Stimulated activated CD4-positive, alpha-beta T cell treated with anti-CD3 and anti-CD28 coated beads, Interleukin-1b, Interleukin-23, amount 100 ng/mL, for 24 hours (primary cell): ENCODE measurements at places on chromosomes 11 and 22.
A peak's percentile ranks its signal among the peaks of the same experiment; 100 is the strongest.

GRCh38 chr11:124897674-124898262 lies at the start of gene ROBO4:
ROBO4 (minus strand) TSS chr11:124897865; CDS start chr11:124897795, 70 bp downstream.
- DNase-seq = no peak

DNA sequence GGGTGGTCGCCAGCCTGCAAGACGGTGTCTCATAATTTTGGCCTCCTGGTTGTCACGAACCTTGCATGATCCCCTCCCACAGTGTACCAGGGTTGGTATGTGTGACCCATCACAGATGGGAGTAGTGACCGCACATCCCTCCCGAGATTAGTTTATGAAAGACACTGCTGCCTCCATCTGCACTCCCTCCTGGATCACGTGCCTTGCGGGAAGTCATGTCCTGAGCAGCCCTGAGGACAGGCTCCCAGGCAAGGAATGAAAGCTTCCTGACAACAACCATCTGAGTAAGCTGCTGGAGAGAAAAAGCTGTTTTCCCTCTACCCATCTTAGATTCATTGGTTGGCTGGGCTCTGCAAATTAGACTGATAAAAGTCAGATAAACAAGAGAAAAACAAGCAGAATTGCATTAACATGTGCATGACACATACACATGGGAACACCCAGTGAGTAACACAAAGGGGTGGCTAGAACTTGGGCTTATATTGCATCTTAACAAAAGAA lies 14.4 kb upstream of the PAMR1 start:
- DNase-seq = no peak

GRCh38 chr11:71284525-71285092 lies 32.2 kb upstream of the SHANK2 start:
- no peak for DNase-seq

DNA sequence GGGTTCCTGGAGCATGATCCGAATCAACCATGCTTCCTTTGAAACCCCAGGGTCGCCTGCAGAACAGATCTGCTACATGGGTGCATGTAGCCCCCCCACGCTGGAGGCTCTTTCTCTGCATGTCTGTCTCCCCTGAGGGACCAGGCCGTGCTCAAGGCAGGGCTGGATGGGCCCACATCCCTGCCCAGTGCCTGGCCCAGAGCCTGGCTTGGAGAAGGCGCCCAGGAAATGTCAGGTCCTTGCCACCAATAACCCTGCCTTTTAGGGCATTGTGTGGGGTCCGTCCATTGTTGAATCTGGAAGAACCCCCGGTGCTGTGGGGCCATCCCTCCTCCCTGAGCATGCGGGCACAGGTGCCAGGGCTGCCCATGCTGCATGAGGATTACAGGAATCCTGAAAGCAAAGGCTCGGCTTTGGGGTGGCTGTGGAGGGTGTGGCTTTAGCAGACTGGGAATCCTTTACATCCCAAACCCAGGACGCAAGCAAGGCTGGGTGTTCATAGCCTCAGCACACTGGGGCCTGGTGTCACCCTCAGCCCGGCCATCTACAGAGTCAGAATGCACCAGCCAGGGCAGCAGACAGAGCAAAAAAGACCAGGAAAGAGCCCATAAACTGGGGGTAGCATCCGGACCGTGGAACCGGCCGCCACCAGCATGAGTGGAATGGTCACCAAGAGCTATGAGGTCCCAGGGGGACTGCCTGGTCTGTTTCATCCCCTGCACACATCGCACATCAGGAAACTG lies 48.2 kb downstream of the RTL6 start:
- no peak for DNase-seq

DNA sequence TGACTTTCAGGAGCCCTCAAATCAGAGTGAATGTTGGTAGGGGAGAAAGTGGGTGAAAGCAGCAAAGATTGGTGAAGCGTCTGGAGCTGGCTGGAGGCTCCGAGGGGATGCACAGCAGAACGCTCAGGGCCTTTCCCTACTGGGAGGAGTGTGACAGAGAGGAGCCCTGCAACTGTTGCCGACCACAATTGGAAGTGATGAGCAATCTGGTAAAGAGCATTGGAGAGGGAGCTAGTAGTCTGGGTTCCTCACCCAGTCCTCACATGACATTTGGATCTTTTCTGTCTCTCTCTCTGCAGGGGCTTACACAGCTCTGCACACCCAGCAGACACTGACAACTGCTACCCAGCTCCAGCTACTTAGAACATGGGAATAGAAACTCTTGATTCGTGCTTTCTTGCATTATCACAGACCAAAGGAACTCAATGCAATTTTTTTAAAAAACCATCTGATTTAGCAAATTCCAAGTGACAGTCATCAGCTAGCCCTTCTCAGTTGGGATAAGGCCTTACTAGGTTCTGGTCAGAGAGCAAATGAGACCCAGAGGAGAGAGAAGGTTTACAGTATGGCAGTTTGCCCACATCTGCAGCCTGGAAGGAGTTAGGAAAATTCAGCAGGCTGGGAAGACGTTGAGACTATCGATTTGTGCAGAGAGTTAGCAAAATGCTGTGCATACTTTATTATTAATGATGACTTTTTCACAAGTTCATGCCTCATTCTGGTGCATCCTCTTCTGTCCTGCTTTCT lies 278.0 kb upstream of the PLET1 start:
- DNase-seq = no peak

GRCh38 chr22:47550524-47551430 lies 788.3 kb downstream of the TBC1D22A start:
- DNase-seq = no peak

GRCh38 chr11:133605482-133605881 lies 73.2 kb upstream of the OPCML start:
- no peak for DNase-seq

DNA sequence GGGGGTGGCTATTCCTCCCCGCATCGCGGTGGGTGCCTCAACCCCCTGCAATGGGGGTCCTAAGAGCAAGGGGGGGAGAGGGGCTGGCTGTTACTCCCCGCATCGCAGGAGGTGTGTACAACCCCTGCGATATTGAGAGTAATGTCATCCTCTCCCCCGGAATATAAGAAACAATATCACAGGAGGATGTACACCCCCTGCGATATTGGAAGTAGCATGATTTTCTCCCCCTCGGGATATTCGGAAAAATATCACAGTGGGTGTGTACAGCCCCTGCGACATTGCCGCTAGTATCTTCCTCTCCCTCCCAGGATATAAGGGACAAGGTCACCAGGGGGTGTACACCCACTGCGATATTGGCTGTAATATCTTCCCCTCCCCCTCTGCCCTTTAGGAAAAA lies 22.5 kb upstream of the APOL5 start:
- no peak for DNase-seq

GRCh38 chr11:72683782-72684200 lies 9.6 kb upstream of the PDE2A start:
- DNase-seq = peak; percentile 58

- DNase-seq = no peak
Measured at GRCh38 chr11:13698132-13698531, 29.7 kb downstream of the FAR1 start.

DNA sequence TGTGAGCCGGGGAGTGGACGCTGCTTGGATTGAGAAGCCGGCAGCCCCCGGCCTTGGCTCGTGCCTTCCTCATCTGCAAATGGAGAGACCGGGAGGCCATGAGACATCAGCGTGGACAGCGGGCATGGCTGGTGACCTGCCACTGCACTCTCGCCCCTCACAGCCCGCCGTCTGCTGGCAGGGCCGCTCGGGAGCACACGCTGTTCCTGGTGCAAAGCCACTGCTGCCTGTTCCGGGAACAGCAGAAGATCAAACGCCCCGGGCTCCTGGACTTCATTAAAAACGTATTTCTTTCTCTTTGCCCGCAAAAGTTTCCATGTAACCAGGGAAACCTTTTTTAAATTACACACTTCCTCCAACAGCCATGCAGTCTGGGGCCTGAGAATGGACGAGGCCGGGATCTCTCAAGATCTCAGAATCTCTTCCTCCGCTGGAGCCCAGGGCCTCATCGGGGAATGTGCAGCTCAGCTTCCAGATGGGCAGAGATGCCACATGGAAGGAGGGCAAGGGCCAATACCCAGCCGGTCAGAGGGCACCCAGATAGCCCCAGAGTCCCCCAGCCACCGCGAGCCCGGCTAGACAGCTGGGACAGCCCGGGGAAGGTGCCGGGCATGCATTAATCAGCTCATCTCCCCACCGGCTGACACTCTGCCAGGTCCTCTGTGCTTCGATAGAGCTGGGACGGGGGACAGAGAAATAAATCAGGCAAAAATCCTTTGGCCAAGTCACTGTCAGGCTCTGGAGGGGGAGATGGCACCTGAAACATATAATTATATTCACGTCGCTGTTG lies 62.8 kb upstream of the PRR5 start:
- DNase-seq = no peak

GRCh38 chr22:27725661-27726060 lies 75.9 kb downstream of the MN1 start:
- no peak for DNase-seq

DNA sequence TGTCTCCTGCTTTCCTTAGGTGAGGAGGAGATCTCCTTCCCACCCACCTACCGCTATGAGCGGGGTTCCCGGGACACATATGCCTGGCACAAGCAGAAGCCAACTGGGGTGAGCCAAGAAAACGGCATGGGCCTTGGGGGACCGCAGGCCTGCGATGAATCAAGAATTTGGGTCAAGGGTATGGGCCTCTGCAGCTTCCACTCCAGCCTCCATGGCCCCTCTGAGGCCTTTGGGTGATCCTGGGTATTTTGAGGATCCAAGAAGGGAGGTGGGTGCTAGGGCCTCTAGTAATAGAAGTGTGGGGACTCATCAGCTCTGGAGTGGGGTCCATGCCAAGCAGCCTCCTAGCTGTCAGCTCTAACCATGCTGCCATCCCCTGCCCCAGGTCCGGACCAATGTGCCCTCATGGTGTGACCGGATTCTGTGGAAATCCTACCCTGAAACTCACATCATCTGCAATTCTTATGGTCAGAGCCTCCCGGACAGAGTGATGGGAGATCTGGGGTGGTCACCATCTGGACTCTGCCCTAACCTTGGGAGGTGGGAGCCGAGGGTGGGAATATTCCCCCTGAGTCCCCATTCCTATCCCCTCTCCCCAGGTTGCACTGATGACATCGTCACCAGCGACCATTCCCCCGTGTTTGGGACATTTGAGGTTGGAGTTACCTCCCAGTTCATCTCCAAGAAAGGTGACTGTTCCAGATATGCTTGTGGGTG lies 8.6 kb downstream of the INPPL1 start:
- no peak for DNase-seq

GRCh38 chr11:1224491-1225385 lies 1.9 kb downstream of the MUC5B start:
- DNase-seq = no peak

GRCh38 chr11:121414141-121414913 lies 37.8 kb upstream of the SORL1 start:
- no peak for DNase-seq

GRCh38 chr11:93729129-93729616 lies 12.1 kb downstream of the TAF1D start:
- DNase-seq = no peak

- DNase-seq = no peak
Measured at GRCh38 chr22:44187652-44188230, 7.0 kb downstream of the PARVG start.

DNA sequence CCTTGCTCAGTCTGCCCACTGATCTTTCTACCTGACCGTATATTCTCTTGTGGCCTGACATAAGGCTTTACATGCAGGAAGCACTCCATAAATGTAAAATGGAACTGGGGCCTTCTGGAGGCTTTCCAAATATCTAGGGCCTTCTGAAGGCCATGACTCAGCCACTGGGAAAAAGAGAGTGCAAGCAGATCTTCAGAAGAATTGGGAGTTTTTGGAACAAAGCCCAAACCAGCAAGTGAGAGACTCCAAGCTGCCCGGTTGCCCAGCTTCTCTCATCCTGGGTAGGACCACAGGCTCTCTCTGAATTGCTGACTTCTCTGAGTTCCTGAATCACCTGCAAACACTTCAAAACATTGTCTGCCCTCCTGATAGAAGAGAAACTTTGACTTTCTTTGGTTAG lies 107.9 kb upstream of the BMAL1 start:
- no peak for DNase-seq

- no peak for DNase-seq
Measured at GRCh38 chr22:50278461-50278860, 8.3 kb upstream of the MAPK11 start.

DNA sequence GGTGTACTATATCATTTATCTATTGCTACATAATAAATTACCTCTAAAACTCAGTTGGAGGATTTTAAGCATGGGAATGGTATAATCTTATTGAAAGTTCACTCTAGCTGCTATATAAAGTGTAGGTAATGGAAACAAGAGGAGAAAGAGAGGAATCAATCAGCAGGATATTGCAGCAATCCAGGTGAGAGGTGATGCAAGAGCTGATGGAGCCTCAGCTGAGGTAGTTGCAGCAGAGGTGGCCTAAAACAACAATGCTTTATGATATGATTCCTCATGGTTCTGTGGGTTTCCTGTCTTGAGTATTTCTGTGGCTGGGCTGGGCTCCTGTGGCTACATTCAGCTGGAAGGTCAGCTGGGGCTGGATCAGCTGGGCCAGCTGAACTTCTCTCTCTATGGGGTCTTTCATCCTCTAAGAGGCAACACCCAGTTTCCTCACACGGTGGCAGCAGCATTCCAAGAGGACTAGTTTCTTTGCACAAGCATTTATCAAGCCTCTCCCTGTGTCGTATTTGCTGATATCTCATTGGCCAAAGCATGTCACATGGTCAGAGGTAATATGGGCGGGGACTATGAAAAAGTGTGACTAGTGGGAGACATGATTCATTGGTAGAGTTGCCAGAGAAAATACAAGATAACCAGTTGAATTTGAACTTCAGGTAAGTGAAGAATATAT lies 135.4 kb upstream of the LARGE1 start:
- no peak for DNase-seq

DNA sequence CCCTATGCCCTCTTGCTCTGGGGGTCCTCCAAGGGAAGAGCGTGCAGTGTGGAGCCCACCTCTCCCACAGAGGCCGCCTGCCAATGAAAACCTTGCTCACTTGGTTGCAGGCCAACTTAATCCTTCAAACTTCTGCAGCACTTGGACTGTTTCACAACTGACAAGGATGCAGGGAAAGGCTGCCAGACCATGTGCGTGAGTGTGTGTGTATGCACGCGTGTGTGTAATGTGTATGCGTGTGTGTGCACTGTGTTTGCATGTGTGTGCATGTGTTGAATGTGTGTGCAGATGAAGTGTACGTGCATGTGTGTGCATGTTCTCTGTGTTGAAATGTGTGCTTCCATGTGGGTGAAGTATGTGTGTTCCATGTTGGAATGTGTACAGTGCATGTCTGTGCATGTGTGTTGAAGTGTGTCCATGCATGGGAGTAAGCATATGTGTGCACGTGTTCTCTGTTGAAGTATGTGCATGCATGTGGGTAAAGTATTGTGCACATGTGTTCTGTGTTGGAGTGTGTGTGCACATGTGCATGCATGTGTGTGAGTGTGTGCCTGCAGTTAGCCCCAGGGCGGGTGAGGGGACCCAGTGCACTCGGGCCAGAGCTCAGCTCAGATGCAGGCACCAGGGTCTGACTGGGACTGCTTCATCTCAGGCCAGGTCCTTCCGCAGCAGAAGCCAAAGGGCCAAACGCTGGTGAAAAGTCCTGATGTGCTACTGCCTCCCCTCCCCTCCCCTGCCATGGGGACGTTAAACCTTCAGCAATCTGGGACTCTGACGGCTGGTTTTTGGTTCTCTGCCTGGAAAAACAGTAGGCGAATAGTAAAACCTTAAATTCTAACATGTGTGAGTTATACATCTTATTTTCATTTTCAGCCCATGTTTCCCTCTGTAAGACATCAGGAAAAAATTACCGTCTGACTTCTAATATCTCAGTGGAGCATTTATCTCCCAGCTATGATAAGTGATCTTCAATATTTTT lies 72.0 kb downstream of the FLI1 start:
- DNase-seq = no peak
